ENCODE measurements at places on chromosomes 16 and 17.

- no peak for DNase-seq
These were observed 52.8 kb upstream of the SMIM36 start for GRCh38 chr17:55564081-55564480.

DNA sequence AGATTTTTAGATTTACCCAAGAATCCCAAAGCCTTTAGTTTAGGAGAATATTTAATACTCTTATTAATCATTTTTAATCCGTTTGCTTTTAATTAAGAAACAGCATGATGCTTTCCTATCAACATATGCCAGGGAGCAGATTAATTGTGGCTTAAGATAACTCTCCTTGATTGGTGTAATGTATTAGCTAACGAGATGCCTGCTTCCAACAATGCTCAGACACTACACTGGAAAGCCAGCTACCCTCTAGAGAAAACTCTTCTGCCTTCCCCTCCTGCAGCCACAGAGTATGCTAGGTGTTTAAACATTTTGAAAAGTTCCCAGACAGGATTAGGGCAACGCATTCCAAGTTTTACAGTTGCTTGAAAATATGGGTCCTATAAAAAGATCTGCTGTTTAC, 142.2 kb downstream of the AATF start:
- no peak for DNase-seq

- peak; percentile 32 for DNase-seq
These were observed 6.2 kb upstream of the CYLD start for GRCh38 chr16:50735629-50736122.

DNA sequence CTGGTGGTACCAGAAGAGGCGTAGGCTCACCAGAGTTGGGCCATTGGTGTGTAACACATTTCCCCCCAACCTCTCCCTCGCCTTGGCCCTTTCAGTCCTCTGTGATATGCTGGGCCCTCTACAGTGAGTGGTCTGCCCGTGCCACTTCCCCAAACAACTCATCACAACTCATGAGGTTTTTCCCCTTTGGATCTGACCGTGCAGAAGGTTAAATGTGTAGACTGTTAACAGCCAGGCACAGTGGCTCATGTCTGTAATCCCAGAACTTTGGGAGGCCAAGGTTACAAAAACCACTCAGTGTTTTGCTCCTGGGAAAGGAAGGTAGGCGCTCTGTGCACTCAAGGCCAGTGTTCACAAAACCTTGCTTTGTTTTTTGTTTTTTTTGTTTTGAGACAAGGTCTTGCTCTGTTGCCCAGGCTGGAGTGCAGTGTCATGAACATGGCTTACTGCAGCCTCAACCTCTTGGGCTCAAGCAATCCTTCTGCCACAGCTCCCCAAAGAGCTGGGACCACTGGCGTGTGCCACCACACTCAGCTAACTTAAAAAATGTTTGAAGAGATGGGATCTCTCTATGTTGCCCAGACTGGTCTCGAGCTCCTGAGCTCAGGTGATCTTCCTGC, 11.3 kb upstream of the CYB5B start:
- DNase-seq = no peak

- DNase-seq = no peak
These were observed 22.3 kb downstream of the TSPOAP1 start for GRCh38 chr17:58306131-58306951.

- no peak for DNase-seq
These were observed 9.1 kb upstream of the COL1A1 start for GRCh38 chr17:50210240-50211225.

DNA sequence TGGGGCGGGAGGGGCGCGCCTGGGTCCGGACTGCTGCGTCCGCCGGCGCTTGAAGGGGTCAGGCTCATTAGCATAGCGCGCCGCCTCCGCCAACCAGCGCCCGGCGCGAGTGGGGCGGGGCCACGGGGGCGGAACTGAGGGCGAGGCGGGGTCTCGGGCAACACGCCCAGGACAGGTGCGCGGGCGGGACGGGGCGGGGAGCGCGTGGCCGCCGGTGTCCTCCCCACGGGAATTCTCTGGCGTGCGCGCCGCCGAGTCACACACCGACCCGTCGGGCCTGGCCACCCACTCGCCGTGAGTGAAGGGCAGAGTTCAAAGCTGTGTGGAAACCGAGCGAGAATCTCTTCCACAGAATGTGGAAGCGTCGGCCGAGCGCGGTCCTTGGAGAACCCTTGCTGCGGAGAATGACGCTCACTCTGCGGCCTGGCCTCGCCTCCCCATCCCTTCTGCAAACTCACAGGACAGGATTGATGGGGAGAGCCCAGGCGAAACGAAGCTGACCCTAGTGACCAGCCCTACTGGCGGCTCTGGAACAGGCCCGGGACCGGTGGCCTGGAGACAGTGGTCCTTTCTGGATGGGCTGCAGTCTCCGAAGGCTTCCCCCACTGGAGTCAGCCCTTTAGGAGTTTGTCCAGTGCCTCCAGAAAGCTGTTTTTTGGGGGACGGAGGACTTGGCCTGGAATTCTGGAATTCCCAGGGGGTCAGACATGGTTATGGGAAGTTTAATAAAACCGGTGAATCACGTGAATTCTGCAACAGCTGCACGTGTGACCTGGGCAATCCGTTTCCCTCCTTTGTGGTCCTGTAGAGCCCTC, at the start of gene SNAI3:
SNAI3 (minus strand) TSS at position 69 of the 815 bp plus-strand sequence. CDS start 101 bp downstream, outside the sequence.
- peak; percentile 80 for DNase-seq

DNA sequence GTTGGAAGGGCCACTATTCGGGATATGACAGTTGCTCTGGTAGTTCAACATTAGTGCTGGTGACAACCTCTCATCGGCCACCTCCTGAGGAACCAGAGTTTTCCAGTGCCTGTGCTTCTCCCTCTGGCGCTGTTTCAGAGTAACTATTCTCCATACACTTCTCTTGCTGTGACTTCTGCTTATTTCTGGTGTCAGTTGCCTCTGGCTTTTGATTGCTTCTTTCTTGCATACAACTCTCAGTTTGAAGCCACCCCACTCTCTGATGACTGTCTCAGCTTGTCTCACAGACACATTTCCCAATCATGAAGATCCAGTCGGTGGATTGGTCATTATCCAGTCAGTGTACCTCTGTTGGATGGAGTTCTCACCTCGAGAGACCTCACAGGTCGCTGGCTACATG, 3.4 kb upstream of the TM4SF5 start:
- peak; percentile 13 for DNase-seq

GRCh38 chr17:20927308-20927977, 115.4 kb downstream of the USP22 start:
- no peak for DNase-seq

- no peak for DNase-seq
These were observed 15.8 kb downstream of the MEOX1 start for GRCh38 chr17:43645765-43646481.

- no peak for DNase-seq
These were observed at the start of gene CUEDC1 for GRCh38 chr17:57955183-57955931. Gene CUEDC1, minus strand, starts transcription at chr17:57955412. Its CDS starts 69,848 bp downstream, at chr17:57885564.

- no peak for DNase-seq
These were observed 1.5 kb upstream of the CLDN7 start for GRCh38 chr17:7263801-7264078.

GRCh38 chr17:5942687-5943086, 127.5 kb upstream of the WSCD1 start:
- no peak for DNase-seq

DNA sequence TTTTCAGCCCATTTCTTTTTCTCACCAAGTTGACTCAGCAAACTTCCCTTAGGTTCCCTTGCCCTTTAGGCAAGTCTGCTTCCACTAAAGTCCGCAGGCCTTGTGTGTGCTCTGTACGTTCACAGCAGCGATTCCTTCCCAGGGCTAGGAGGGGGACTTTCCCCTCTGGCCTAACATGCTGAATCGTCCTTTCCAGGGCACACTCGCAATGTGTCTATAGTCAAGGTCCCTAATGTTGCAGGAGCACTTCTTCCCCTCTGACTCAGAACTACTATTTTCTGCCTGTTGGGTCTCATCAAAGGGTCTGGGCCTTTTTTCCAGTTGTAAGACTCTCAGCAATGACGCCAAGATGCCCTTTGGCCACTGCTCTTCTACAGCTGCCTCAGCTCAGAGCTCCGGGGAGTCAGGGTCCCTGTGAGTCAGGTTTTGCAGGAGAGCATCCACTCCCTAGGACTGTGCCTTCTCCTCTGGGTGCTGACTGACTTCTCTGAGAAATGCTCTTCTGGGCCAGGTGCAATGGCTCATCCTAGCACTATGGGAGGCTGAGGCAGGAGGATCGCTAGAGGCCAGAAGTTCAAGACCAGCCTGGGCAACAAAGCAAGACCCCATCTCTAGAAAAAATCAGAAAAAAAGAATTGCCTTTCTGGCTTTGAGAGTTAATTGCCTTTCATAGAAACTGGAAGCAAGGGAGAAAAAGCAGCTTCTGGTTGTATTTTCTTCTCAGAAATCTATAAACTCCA, 64.4 kb upstream of the TBX2 start:
- no peak for DNase-seq

- DNase-seq = no peak
These were observed 29.3 kb upstream of the GSG1L start for GRCh38 chr16:28092721-28093384.

GRCh38 chr17:10035885-10036284, 130.8 kb upstream of the RCVRN start:
- no peak for DNase-seq

DNA sequence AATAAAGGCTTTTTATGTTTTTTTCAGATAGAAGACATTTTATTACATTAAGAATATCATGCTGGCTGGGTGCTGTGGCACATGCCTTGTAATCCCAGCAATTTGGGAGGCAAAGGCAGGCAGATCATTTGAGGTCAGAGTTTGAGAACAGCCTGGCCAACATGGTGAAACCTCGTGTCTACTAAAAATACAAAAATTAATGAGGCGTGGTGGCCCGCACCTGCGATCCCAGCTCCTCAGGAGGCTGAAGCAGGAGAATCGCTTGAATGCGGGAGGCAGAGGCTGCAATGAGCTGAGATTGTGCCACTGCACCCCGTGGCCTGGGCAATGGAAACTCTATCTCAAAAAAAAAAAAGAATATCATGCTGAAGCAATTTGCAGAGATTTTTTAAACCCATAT, 29.1 kb upstream of the HAPSTR1 start:
- no peak for DNase-seq

DNA sequence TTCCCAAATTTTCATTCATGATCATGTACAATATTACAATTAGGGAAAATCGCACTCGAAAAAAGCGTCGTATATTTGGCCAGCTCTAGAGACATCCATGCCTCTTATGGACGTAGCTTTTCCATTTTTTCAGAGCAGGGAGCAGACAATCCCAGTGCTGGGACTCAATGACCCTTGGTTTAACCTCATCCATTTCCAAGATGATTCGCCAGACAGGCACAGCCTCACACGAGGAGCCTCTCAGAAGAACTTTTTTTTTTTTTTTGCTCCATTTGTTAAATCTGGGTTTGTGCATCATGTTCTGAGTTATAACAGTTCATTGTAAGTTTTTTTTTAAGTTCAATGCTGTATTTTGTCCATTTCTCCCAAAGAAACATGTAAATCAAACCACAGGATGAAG, 92.1 kb downstream of the ZDHHC7 start:
- DNase-seq = no peak

GRCh38 chr17:82034371-82035011, 3.0 kb downstream of the DCXR start:
- DNase-seq = no peak

GRCh38 chr17:66713533-66714042, 121.3 kb upstream of the CACNG5 start:
- no peak for DNase-seq

- DNase-seq = no peak
These were observed 440.6 kb downstream of the CDH8 start for GRCh38 chr16:61595605-61596004.

- no peak for DNase-seq
These were observed 165.9 kb downstream of the CDH13 start for GRCh38 chr16:82792693-82793092.

DNA sequence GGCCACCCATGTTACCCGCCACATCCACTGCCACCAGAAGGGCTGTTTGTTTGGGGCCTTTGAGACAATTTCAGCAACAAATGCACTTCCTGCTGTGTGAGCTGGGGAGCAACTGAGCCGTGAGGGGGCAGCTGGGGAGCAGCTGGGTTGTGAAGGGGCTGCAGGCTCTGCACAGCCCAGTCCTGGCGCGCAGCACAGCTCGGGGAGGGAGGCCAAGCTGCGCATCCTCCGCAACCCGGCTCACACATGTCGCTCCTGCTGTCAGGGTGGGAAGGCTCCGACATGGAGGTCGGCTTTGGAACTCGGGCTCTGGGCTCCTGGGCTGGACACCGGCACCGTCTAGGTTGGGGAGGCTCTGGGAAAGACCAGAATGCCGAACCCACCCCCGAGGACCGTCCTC, 53.6 kb downstream of the CBFA2T3 start:
- no peak for DNase-seq

GRCh38 chr16:528111-529011, 849 bp downstream of the CAPN15 start:
- DNase-seq = peak; percentile 58

DNA sequence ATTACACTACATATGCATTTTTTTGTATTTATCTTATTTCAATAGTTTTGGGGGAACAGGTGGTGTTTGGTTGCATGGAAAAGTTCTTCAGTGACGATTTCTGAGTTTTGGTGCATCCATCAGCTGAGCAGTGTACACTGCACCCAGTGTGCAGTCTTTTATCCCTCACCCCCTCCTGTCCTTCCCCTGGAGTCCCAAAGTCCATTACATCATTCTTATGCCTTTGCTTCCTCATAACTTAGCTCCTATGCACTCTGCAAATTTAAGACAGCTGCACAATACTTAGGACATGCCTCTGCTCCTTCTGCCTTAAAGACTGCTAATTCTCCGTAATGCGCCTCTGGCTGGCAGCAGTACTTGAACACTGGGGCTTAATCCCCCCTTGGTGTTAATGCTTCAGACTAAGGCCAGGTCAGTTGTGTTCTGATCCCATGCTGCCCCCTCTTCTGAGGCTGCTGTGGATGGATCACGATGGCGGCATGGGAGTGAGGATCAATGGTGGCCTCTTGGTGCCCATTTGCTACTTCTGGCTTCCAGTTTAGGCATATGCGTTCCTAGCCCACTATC, 146.2 kb downstream of the PARN start:
- DNase-seq = no peak

DNA sequence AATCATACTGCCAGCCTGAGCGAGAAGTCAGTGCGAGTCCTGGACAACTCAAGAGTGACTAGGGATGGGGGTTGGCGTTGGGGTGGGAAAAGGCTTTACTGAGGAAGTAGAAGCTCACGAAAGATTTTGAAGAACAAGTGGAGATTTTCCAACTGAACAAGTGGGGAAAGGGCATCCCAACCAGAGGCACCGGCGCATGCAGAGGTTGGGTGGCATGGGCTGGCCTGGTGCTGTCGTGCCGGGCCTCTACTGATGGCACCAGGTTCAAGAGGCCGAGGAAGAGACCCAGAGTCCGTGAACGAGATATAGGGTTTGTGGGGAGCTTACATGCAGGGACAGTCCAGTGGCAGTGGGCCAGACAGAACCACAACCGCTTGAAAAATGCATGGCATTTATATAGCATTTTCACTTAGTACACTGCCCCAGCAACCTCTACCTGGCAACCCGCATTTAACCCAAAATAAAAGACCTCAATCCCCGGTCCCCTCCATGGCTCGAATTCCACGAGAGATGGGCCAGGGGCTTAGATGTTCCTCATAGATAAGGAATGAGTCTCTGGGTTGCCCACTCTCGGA, 7.7 kb upstream of the ITGA3 start:
- no peak for DNase-seq

DNA sequence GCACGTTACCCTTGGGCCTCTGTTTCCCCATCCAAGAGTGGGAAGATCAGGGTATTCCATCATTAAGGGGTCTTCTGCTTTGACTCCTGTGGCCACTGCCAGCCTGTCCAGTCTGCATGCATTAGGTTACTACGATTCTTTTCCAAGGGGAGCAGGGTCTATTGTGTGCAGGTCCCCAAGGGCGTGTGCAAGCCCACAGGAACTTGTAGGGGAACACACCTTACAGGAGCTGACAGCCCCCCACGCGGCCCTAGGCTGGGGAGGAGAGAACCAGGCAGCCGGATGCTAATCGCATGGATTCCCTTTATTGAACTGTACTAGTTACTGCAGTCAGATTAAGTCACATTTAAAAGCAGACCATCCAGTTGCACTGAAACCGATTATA, 116.7 kb downstream of the C16orf78 start:
- no peak for DNase-seq
